MV-4-11 (cell line): ENCODE measurements at places on chromosomes 5 and 9.

- no peak for DNase-seq
These were observed 7.5 kb downstream of the ALDH1A1 start for GRCh38 chr9:72945391-72945790.

DNA sequence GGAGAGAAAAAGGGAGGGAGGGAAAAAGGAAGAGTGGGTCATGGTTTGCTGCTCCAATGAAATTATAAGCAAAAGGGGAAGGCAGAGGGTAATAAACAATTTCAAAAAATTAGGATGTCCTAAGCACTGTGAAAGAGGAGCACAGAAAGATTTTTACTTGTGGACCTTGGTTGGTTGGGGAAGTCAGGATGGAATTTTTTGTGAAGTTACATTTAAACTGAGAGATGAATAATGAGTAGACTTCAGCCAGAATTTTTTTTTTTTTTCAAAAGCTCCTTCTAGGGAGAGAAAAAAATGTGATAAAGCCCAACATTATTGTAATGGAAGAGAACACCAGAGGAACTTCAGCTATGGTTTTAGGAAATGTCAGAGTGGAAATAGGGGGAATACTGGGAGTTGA is 515.9 kb upstream of the PAPPA start:
- no peak for DNase-seq

DNA sequence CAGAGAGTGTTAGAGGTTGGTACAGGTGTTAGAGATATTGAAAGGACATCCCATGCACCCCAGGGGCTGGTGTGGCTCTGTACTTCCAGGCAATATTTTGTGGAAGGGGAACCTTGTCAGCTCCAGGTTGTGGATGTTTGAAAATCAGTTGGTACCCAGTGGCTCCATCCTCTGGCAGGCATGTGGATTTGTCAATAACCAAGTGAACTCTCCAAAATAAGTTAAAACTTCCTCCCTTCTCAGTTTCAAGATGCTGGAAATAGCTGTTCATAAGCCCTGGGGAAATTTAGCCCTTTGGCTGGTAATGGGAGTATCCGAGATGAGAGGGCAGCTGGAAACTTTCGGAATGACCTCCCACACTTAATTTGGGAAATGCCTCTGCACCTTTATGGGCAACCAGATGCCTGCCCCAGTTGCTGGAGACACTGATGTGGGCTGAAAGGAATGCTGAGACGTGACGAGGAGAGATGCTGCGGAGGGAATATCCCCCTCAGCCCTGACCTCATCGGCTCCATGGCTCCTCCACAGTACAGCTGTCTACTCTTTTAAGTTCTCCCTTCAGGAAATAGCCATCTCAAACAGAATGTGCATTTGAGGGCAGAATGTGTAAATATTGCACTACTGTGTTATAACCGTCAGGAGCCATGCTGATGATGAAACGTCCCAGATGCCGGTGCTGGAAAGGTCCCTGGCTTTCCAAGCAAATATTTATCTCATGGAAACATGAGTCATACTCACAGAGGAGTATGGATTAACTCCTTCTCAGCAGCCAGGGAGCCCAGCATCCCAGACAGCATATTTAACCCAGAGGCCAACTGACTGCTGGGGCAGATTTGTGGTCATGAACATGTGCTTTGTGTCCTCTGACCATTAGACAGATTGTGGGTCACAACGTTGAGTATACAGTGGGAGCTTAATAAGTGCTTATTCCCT is 29.5 kb downstream of the TGFBI start:
- DNase-seq, result peak; percentile 16

DNA sequence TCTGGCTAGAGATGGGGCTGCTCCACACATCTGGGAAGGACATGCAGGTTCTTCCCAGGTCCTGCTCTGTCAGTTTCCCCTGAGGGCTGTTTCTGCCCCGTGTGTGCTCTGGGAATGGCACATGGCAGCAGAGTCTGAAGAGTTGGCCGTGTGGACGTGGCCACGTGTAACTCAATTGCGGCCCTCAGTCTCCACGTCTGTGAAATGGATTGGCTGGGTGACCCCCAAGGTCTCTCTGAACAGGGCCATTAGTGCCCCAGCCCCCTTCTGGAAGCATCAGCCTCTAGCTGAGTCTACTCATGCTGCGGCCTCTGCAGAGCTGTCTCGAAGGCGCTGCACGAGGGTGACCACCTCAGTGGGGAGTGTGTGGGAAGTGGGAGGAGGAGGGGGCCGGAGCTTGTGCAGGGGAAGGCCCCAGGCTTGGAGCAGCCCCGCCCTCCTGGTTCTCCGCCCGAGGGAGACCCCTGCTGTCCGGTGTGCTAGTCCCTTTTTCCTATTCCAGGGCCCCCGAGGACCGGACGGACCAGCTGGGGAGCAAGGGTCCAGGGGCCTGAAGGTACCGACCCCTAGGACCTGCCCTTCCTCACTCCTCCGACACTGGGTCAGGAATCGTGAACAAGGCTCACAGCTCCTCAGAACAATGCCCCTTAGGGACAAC is 58.9 kb upstream of the ORM1 start:
- no peak for DNase-seq

- DNase-seq, result no peak
These were observed 210.9 kb downstream of the GAPVD1 start for GRCh38 chr9:125472562-125472925.

DNA sequence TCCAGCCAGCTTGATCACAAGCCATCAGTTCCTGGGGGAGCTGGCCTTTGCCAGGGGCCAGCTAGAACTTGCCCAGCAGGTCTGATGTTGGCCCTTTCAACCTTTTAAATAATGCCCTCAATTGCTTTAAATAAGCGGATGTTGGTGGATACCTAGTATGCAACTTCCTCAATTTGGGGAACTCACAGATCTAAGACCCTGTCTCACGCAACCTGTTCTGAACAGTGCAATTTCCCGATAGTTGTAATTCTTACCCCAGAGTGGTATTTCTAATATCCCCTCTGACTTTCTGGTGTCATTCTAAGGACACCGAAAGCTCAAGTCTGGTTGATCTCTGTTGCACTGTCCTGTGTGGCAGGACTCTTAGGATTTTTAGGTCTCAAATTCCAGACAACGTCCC is 23.1 kb downstream of the GALNT12 start:
- peak; percentile 30 for DNase-seq

- DNase-seq, result no peak
These were observed 21.8 kb downstream of the PSD2 start for GRCh38 chr5:139817362-139817761.

GRCh38 chr5:152511531-152512132 is 106.6 kb upstream of the NMUR2 start:
- no peak for DNase-seq

GRCh38 chr5:31187591-31187990 is 5.9 kb upstream of the CDH6 start:
- no peak for DNase-seq

DNA sequence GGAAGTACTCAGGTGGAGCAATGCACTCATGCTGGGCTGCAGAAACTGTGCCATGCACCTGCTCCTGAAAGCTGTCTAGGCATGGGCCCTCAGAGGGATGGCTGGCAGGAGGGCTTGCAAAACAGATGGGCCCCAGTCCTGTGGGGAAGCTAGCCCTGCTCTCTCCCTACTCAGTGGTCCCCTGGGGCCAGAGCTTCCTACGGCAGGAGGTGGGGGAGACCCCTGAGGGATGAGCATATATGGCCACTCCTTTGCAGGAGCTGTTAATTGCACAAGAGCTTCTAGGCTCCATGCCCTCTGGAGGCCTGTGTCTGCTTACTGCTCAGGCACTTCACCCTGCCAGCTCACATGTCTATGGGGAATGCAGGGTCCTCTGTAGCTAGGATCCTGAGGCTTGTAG is 545.3 kb upstream of the PTPRD start:
- DNase-seq, result no peak

GRCh38 chr5:98458004-98458403 is 315.5 kb upstream of the RGMB start:
- no peak for DNase-seq

DNA sequence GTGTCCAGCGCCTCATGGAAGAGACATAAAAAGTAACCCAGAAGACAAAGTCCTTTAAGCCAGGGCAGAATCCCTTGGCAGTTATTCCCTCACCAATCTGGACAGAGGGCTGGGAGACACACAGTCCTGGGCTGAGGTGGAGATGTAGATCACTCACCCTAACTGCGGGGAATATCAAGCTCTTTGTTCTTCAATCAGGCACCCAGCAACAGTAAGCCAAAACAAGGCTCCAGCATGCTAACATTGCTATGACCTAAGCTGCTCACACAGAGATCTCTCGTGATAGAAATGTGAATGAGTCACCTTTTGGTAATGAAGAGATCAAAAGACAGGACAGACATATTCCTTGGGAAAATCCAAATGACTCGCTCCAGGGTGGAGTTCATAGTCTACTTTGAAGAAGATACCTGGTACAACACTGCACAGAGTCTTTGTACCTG is 101.3 kb downstream of the FBN2 start:
- DNase-seq, result no peak

DNA sequence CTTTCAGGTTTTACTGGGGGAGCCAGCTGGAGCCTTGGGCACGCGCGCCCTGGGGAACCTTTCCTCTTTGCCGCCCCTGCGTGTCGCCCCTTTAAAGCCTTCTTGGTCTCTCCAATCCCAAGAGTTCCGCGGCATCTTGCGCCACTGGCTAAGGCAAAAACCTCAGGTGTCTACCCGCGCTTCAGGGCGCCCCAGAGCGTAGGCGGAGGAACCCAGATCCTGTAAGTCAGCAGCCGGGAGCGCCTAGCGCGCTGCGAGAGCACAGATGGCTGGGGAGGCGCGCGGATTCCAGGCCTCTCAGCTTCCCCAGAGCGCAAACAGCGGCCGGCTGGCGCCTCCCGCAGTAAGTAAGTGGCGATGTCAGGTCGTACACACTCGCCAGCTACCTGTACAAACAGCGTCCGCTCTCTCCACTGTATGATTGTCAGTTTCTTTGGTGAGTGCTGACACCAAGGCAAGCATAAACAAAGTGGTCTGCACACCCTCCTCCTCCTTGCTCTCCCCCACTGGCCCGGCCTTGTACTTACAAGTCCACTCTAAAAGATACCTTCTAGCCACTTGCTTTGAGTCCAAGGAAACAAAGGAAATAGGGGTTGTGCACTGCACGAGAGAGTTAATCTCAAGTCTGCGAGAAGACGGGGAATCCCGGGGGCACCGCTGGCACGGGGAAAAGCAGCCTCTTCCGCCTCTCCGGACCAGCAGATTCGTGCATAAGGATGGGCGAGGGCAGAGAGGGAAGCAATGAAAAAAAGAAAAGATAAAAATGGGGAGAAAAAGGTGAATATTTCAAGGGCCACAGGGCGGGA is 2.9 kb downstream of the HTR1A start:
- no peak for DNase-seq

GRCh38 chr5:134100283-134101091 is 14.0 kb upstream of the TCF7 start:
- no peak for DNase-seq

- no peak for DNase-seq
These were observed 711 bp downstream of the PGGT1B start for GRCh38 chr5:115262011-115262320.

DNA sequence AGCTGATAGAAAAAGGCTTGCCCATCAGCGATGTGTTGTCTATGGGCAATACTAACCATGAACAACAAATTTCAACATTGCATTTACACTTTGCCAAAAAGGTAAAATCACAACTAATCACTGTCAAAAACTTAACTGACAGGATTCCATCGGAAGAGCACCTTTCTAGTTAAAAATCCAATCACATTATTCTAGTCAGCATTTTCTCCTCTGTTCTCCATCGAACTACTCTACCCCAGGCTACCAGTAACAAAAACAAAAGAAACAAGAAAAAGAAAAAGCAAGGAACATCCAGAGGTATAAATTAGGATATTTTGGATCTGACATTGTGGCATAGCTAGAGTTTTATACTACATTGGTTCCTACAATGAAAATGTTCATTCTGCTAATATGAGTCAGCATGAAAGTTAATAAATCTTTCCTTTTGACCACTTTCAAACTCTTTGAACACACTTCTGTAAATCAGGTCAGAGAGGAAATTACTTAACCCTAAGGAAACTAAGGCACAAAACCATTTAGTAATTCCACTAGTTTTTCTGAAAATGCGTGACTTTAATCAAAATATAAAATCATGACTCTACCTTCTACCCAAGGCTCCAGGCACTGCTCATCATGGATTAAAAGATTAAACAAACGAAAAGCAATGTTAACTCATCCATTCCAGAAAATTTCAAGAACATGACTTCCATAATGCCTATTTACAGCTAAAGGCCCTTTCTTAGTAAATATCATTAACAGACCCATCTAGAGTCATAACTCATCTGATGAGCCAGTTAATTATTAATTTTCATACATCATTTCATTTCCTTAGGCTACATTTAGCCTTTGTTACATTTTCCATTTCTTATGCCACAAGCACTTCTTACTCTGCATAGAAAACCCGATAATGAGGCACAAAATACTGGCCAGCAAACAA is 10.2 kb downstream of the GLIS3 start:
- DNase-seq, result no peak

- no peak for DNase-seq
These were observed 8.0 kb downstream of the MTAP start for GRCh38 chr9:21810388-21810787.

- DNase-seq, result no peak
These were observed 35.2 kb downstream of the COL23A1 start for GRCh38 chr5:178555005-178555404.

DNA sequence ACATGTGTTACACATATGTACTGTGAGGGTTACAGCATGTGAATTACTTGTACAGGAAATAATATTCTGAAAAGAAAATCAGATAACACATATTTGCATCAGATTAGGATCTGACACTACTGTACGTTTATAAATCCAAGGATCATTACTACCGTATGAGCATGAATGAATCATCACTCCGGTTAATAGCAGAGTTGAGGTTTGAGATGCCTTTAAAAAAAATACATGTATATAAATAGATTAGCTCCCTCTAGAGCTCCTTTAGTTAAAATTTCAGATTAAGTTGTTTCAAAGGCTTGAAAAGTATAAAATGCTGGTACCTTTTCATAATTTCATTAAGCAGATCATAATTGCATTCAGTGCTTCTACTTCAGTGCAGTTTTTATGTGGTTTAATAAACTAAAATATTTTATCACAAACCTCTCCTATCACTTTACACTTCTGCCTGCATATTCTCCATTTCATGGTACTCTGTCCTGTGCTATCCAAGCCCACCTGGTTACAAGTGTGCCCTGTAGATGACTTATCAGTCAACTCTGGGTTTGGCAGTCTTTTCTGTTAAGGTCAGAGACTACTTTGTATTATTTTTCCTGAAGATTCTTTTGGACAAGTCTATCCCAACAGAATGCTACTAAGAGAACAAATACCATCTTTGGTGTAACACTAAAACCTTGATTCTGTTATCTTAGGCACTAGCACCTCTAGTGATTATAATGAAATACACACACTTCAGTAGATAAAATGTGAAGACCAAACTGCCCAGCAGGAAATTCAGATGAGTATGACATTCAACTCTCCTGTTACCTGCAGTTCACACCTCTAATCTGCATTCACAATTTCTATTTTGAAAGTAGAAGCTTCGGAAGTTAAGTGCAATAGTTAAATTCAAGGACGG is 48.0 kb upstream of the POU5F2 start:
- DNase-seq, result peak; percentile 0

DNA sequence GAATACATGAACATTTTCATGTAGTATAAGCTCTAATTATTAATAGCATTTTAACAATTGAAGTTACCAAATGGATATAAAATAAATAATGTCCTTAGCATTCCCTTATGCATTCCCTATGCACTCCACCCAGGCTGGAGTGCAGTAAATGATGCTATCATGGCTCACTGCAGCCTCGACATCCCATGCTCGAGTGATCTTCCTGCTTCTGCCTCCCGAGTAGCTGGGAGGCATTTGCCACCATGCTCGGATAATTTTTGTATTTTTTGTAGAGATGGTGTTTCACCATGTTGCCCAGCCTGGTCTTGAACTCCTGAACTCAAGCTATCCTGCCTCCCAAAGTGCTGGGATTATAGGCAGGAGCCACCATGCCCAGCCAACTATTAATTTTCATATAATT is 184.0 kb downstream of the PBX3 start:
- DNase-seq, result no peak
